ENCODE measurements at places on chromosomes 2 and 18.
A peak's percentile ranks its signal among the peaks of the same experiment; 100 is the strongest.

DNA sequence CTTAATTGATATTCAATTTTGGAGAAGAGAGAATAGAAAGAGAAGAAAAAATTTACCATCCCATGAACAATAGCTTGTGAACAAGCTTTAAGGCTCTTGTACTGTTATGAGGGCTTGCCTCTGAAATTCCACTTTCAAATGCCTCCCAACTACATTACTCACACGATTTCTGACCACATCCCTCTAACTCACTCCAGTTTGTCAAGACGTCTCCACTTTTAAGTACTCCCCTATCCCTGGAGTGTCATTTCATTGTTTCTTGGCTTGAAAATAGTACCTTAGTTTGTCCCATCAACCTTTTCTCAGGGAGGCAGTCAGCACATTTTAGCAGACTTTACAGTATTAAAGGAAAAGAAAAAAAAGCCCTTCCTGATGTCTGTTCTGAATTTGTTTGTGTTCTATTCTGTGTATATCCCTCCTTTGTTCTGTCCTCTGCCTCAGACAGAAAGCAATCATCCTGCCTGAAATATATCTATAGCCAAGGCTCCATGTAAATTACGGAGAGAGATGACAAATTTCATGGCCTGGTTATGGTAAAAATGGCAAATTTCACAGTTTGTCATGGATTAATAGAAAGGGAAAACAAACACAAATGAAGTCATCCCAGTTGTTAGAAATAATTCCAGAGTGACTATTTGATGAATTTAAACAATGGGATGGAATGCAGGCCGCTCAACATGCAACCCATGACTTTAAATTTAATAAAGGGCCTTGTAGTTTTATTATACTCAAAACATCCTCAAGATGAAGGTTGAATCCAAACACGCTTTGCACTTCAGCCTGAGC, 228.8 kb downstream of the ETAA1 start:
- DNase-seq: no peak

DNA sequence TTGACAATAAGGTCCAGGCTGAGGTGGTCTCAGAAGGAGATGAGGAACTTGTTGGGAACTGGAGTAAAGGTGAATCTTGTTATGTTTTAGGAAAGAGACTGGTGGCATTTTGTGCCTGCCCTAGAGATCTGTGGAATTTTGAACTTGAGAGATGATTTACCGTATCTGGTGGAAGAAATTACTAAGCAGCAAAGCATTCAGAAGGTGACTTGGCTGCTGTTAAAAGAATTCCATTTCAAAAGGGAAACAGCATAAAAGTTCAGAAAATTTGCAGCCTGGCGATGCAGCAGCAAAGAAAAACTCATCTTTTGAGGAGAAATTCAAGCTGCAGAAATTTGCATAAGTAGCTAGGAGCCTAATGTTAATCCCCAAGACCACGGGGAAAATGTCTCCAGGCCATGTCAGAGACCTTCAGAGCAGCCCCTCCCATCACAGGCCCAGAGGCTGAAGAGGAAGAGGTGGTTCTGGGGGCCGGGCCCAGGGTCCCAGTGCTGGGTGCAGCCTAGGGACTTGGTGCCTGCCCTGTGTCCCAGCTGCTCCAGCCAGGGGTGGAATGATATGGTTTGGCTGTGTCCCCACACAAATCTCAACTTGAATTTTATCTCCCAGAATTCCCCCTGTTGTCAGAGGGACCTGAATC, 73.5 kb downstream of the FIGN start:
- DNase-seq: no peak

GRCh38 chr18:79796531-79797405, 970 bp upstream of the KCNG2 start:
- no peak for DNase-seq

GRCh38 chr2:123040506-123040905, 984.6 kb upstream of the CNTNAP5 start:
- no peak for DNase-seq

GRCh38 chr2:6909431-6910385, 7.5 kb upstream of the RNF144A start:
- peak; percentile 59 for DNase-seq

DNA sequence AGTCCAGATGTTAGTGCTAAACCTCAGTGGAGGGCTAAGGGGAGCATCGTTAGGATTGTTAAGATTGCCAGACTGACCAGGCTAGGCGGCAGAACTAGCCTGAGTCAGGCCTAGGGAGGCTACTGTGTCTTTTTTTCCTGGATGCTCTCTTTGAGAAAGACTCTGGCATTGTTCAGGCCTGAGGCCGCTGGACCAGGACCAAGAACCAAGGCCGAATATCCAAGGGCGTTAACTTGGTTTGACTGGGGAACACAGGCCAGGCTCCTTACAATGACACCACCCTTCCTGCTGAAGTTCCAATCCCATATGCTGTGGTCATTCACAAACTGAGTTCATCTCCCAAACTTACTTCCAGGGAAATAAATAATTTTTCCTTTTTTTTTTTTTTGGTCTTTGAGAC, 10.6 kb downstream of the HTRA2 start:
- no peak for DNase-seq

DNA sequence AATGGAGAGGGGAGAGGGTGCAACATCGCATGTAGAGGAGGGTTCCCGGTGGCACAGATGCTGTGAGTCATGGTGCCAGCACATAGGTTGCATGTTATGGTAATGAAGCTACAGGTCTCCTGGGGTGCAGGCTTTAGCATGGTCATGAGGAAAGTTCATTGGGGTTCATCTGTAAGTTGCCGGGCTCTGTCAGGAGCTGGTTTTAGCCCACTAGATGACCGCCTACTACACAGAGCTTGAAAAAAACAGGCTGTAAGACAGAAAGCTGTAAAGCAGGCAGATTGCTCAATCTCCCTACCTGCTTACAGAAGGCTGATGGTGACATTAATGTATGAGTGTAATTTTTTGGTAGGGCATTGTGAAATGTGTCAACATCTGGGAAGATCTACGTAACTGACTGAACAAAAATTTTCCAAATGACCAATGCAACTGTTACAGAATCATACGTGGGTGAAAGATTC, 23.9 kb downstream of the DYSF start:
- DNase-seq: no peak

DNA sequence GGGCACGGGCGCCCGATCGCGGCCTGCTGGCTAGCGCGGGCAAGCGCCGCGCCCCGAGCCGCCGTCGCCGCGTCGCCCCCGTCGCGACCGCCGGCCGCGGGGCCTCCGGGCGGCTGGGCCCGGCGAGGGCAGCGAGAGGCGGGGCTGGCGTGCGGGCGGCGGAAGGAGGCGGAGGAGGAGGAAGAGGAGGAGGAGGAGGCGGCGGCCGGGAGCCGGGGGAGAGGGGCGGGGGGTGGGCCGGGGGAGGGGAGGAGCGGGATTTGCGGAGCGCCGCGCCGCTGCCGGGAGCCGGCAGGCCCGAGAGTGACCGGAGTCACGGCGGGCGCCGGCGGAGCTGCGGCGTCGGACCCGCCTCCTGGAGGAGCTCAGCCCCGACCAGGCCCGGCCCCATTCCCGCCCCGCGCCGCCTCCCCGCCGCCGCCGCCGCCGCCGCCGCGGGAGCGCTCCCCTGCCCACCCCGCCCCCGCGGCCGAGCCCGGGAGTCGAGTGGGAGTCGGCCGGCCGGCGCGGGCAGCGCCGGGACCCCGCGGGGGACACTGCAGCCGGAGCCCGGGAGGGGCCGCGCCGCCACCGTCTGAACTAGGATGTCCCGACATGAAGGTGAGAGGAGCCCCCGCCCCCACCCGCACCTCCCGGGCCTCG, at the start of gene KCMF1:
KCMF1 (plus strand) TSS at position 294 of the 642 bp plus-strand sequence; CDS start at position 585, 291 bp downstream.
- DNase-seq: peak; percentile 67

- DNase-seq: no peak
Measured at GRCh38 chr2:216107760-216108159, 1.4 kb upstream of the XRCC5 start.

- no peak for DNase-seq
Measured at GRCh38 chr2:175844169-175844568, 157.9 kb downstream of the LNPK start.
